ENCODE measurements at places on chromosomes 7 and 10.

DNA sequence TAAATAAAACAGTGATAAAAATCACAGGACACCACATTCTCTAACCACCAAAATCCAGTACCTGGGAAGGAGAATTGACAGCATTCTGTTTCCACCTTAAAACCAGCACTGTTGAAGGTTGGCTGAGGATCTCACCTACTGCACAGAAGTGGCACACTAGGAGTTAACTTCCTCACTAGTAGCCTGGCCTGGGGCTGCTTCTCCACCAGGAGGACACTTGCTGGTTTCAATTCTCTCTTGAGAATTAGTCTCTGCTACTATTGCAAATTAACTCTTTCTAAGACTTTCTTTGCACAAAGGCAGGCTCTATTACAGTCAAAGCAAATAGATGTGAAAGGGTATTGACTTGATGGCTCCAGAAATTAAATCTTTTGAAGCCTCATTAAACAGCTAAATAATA, 2.3 kb upstream of the CTTNBP2 start:
- DNase-seq, result no peak

- DNase-seq, result no peak
Observed at GRCh38 chr10:129385600-129385999, 81.4 kb upstream of the MGMT start.

- DNase-seq, result no peak
Observed at GRCh38 chr7:52455571-52455970, 579.9 kb upstream of the POM121L12 start.

GRCh38 chr10:84308021-84308420, 20.4 kb upstream of the CCSER2 start:
- no peak for DNase-seq

- DNase-seq, result no peak
Observed at GRCh38 chr7:66297579-66297978, 92.4 kb downstream of the TPST1 start.

DNA sequence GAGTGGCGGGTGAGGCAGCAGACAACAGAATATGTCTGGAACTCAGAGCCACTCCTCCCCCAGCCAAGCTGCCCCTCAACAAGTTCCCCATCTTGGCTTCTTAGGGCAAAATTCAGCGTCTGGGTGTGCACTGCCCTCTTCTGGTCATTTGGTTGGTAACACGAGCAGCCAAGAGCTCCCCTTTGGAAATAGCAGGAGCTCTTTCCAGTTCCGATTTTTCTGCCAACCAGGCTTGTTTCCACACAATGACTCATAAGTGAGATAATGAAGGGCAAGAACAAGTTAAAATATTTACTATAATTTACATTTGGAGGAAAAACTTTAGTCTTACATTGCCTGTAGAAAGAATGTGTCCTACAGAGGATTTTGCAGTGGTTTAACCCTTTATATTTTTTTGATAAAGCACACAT, 70.5 kb downstream of the ADCYAP1R1 start:
- peak; percentile 36 for DNase-seq

- no peak for DNase-seq
Observed at GRCh38 chr10:90179696-90180407, 478.5 kb downstream of the KIF20B start.

GRCh38 chr7:101081432-101081831, 3.8 kb upstream of the TRIM56 start:
- no peak for DNase-seq

DNA sequence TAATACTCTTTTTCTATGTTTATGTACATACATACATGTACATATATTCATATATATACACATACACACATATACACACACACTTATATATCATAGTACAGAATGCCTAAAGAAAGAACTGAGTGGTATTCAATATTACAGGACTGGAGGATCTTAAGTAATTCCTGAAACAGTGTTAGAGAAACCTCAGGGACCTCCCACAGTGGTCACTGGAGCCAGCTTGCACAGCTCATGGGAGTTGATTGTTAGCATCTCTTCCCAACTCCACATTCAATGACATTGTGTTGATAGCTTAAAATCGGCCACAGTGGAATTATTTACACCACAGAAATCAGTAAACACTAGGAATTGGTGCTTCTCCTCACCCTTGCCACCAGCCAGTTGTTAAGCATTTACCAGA, 6.0 kb downstream of the LRRC17 start:
- DNase-seq, result no peak

DNA sequence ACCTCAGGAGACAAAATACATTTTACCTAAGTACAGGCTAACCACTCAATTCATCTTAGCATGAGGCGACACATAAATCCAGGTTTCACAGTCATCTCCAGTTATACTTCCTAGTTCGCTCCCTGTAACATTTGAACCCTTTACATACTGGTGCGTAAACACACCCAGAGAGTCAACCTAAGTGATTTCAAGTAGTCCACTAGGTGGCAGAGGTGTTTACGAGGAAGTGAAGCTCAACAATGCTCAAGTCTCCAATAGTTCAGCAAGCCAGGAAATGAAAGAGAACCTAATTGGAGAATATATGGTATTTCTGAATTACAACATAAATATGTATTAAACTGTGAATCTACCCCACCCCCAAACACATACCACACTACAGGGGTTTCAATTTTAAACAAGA, 76.3 kb upstream of the ABCB5 start:
- DNase-seq, result no peak

- DNase-seq, result no peak
Observed at GRCh38 chr7:122339145-122339904, 34.8 kb upstream of the FEZF1 start.

DNA sequence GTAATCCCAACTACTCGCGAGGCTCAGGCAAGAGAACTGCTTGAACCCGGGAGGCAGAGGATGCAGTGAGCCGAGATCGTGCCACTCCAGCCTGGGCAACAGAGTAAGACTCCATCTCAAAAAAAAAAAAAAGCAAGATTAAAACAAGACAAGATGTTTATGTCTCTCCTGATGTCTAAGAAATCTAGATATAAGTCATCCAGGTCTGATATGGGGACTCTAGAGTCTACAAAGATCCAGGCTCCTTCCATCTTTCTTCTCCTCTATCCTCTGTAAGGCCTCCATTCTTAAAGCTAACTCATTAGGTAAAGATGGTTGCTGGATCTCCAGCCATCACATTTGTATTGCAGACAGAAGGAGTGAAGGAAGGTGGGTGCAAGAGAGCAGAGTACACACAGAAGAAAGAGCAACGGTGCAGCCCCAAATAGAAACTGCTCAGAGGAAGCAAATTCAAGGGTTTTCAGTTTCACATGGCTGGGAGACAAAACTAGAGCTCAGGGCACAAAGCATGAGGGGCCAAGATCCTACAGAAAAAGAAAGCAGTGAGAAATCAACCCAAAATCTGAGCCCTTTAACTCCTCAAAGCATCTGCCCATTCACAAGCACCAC, 57.6 kb downstream of the USP6NL start:
- no peak for DNase-seq

GRCh38 chr7:157462419-157462771, 125.6 kb downstream of the DNAJB6 start:
- no peak for DNase-seq

DNA sequence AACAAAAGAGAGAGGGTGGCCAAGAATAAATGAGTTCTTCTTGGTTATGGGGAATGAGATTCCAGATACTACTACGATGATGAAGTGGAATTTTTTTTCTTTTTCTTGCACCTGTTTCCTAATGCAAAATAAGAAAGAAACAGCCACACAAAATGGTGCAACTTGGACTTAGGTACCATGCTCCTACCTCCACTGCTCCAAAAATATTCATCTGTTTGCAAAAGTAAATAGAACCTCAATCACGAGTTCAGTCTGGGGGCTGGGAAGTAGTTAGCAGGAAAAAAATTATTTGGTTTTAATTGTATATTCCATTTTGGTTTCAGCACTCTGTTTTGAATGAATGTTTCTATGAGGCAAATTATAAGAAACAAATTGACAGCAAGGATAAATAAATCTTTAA, 73.5 kb downstream of the SLC25A13 start:
- DNase-seq, result no peak

- DNase-seq, result peak; percentile 54
Observed at GRCh38 chr7:5567790-5568189, 144.2 kb upstream of the TNRC18 start.

DNA sequence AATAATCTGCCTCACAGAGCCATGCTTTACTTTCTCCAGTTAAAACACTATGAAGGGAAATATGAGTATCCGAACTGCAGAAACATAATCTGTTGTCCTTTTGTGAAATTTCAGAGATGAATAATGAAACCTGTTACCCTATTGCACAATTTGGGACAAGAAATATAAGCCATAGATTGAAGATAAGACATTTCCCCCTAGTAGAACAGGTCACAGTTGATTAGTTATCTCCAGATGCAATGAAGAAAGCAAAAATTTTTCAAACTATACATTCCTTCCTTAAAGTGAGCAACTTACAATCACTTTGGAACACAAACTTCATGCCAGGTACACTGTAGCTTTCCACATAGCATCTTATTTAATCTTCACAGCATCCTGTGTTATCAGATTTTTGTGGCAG, 2.3 kb upstream of the CHN2 start:
- DNase-seq, result no peak

DNA sequence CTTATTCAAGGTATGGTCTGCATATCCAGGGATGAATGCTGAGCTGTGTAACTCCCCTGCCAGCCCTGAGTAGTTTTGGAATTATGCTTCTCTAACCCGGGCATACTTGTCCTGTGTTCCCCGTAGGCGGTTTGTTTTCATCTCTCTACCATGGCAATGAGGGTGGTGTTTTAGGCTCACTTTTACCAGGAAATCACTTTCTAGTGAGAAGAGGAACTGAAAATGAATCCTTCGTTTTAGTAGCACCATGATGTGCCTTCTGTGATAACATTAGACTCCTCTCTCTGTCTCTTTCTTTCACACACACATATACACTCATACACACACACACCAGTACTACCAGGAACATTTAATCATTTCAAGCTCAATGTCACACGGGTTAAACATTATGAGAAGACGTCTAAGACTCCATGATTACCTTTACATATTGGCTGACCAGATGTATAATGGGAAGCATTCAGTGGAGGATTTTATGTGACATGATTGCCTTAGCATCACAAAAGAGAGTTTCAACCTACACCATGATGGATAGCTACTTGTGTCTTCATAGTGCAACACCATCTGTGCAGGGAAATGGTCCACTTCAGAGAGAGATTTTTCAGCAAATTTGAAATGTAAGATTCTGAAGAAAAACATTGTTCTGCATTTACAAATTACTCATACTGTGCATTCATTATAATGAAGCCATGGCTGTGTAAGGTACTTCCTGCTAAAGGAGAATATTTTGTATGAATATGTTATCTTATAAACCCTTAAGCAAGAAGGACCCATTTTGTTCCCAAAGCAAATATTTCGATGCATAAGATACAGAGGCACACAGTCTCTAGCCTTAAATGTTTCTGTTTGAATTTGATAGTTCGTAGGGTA, 31.0 kb upstream of the PFKP start:
- DNase-seq, result peak; percentile 17

DNA sequence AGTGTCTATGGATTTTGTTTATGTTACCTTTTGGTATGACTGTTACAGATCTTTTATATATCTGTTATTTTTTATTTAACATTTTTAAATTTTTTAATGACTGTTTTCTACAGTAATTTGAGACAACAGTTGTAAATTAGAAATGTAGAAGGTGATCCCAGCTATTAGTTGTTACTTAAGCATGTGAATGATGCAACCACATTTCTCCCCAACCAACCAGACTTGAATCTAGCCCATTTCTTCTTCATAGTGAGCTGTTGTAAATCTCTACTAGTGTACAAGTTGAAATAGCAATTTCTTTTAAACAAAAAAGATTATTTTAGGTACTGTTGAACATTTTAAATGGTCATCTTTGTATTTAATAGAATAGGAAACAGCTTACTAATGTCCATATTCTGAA, 18.0 kb downstream of the TMEM106B start:
- no peak for DNase-seq

- peak; percentile 52 for DNase-seq
Observed at GRCh38 chr7:37318541-37318940, 130.1 kb downstream of the ELMO1 start.

DNA sequence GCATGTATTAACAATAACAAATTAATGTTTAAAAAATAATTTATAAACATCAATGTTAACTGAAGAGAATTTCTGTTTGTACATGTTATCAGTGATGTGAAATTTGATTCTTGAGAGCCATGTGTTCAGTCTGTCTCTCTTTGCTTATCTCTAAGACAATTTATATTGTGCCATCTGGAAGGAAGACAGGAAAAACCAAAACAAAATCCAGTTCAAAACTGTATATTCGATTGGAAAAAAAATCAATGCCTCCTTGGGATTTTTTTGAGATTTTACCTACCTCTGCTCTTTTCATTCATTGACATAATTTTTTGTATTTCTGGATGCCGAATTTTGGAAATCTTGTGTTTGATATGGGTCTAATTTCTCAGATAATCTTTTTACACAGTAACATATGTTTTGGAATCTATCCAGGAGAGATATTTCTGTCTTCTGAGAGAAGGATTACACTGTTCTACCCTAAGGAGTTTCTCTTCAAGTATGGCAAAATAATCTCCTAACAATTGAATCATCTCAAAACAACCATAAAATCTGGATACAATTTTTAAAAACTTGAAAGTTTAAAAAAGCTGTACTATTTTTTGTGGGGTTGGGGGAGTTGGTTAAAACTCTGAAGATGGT, 311.9 kb upstream of the GNAI1 start:
- DNase-seq, result no peak

- DNase-seq, result no peak
Observed at GRCh38 chr7:3408814-3409595, 108.0 kb downstream of the SDK1 start.

DNA sequence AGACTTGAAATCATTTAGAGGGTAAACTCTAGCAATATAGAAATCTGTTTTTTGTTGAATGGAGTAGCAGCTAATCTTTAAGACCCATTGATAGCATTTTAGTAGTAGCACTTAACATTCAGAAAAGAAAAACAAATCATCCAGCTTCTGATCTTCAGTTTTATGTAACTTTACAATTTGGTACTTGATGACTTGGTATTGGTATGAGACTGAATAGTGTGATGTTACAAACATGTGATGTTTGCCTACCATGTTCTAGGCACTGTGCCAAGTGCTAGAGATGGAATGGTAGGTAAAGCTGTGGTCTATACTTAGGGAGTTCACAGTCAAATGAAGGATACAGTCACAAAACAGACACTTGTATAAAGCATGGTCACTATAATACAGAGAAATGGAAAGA, 21.3 kb downstream of the ZEB1 start:
- DNase-seq, result no peak

GRCh38 chr10:103127241-103127640, 65.8 kb downstream of the NT5C2 start:
- no peak for DNase-seq

- DNase-seq, result no peak
Observed at GRCh38 chr7:107948645-107949442, 54.1 kb downstream of the LAMB1 start.

DNA sequence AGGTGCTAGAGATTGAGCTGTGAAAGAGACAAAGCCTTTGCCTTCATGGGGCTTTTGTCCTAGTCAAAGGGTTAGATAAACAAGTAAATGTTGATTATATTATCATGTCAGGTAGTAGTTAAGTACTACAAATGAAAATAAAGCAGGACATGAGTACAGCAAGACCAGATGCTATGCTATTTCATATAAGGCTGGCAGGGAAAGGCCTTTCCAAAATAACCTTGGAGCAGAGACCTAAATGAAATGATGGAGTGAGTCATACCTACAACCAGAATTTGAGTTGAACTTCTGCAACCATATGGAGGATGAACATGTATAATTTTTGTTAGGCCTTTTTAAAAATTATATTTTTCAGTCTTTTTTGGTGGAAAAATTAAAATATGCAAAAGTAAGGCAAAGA, 23.6 kb upstream of the SEMA4G start:
- no peak for DNase-seq
